ENCODE measurements at places on chromosomes 11 and 22.

DNA sequence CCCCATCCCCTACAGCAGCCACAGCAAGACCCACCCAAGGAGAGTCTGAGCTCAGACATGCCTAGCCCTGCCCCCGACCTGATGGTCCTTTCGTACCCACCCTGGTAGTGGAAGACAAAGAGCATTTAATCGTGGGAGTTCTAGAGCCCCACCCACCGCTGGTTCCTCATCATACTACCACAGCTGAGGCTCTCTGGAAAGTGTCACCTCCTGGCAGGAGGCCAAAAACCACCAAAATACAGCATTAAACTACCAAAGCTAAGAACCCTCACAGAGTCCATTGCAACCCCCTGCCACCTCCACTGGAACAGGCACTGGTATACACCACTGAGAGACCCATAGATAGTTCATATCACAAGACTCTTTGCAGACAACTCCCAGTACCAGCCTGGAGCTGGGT is 311.1 kb downstream of the TENM4 start:
- DNase-seq, result no peak

DNA sequence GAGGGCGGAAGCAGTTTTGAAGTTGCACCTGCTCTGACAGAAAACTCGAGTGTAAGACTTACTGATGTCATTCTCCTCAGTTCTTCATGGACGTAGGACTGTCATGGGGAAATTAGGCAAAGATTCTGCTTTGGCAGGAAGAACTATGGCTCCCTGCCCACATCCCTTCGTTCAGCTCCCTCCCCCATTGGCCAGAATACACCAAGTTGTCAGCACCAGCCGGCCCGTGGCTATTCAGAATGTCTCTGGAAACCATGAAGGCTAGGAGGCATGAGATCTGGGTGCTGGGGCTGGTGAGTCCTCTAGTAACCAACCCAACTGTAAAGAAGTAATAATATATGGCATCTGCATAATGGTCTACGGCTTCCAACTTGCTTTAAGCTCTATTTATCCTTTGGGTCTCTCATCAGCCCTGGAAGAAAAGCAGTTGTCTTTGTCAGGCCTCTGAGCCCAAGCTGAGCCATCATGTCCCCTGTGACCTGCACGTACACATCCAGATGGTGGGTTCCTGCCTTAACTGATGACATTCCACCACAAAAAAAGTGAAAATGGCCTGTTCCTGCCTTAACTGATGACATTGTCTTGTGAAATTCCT is 74.1 kb downstream of the PIWIL4 start:
- DNase-seq, result no peak

DNA sequence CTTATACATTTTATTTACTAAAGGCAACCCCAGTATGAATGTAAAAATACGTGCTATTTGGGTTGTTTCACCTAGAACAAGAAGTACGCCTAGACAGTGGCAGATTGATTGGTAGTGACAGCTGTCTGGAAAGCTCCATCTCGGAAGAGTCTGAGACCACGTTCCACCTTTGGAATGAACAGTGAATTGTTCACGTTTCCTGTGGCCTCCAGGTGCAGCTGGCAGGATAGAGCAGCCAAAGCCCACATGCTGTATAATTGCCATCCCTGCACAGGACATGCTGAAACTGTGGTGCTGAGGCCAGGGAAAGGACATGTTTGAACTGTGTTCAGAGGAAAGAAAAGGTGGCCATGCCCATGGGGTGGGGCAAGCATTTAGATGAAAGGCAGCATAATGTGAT is 218.7 kb upstream of the MTNR1B start:
- DNase-seq, result no peak

DNA sequence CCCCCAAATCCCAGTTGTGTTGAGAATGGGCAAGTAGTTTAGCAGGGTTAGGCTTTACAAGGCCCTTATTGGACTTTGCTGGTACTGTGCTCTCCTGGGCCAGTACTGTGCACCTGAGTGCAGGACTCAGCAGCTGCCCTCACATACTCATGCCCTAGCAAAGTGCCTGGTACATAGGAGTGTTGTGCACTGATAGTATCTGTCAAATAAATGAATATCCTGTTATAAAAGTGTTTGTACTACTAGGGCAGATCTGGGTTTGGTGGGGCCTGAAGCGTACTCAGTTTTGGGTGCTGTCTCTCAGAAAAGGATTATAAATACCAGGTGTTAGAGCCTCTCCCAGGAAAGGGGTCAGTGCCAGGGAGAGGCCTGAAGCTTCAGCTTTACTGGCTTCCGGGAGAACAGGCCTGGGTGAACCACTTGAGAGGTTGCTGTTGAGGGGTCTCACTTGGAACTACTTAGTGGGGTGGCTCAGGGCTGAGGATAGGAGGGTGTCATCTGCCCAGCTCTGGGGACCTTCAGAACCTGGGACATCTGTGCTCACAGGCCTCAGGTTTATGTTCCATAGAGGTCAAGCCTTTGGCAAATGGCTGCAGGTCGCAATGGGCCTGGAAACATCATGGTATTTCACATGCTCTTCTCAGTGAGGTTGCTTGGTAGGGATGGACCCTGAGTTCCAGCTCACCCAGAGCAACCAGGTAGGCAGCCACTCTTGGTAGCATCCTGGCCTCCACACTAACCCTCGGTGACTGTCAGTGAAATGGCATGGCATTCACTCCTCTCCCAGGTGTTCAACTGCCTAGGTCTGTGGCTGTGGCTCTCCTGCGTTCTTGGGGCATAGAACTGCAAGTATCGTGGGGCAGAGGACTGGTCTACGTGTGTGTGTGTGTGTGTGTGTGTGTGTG is 106.1 kb downstream of the ZBTB16 start:
- DNase-seq, result no peak

- DNase-seq, result no peak
Measured at GRCh38 chr11:107268977-107269376, 188.6 kb downstream of the CWF19L2 start.

GRCh38 chr11:27910186-27910931 is 197.6 kb downstream of the KIF18A start:
- no peak for DNase-seq

GRCh38 chr11:35259529-35259928 is 120.6 kb downstream of the CD44 start:
- DNase-seq, result no peak

DNA sequence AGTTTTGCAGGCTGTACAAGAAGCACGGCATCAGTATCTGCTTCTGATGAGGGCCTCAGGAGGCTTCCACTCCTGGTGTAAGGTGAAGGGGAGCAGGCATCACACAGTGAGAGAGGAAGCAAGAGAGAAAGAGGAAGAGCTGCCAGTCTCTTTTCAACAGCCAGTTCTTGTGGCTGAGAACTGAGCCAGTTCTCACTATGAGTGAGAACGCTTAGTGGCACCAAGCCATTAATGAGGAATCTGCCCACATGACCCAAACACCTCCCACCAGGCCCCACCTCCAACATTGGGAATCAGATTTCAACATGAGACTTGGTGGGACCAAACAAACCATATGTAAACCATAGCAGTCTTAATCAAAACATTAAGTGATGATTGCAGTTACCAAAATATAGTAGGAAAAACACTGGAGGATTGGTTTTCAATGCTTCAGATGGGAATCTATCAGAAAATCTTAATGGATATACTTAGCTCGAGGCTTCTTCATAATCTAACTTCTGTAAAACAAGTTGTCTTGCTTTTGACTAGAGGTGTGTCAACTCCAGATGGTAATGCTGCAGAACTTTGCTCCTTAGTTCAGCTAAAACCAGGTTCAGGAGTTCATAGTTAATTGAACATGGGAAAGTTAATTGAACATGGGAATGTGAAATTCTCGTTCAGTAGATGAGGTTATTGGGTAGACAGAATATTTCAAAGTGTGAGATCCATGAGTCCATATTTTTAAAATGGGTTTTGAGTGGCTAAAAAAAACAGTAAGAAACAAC is 12.2 kb downstream of the FAR1 start:
- DNase-seq, result no peak

Data from NCI-H1092 treated with DMSO at 0.1 percent for 48 hours (cell line).